ENCODE measurements at places on chromosomes 2 and 18.

- no peak for DNase-seq
These were observed 488.0 kb upstream of the ZEB2 start for GRCh38 chr2:145007960-145008263.

DNA sequence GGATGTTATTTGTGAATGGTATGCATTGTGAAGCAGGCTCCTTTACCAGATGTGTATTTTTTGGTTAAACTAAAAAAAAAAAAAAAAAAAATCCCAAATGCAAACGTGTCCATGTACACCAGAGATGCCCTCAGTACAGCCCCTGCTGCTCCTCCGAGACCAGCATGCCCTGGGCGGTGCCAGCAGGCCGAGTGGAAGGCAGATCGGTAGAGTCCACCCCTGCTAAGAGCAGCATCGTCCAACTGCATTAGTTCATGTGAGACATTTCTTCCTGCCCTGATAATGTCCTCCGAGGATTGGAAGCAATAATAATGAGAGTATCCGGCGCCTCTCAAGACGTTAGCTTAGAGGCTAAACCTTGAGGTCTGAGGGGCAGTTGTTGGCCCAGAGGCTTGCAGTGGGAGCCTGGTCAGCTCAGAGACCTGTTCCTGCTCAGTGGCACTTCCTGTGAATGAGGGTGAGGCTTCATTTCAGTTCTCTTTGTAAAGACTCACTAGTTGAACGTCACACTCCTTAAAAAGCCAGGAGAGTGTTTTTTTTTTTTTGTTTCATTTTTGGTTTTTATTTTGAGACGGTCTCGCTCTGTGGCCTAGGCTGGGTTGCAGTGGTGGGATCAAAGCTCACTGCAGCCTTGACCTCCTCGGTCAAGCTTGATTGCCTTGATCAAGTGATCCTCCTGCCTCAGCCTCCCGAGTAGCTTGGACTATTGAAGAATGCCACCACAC, 5.6 kb downstream of the SLC66A3 start:
- no peak for DNase-seq

GRCh38 chr2:68853035-68853434, 18.2 kb downstream of the BMP10 start:
- DNase-seq = no peak

- no peak for DNase-seq
These were observed 107.2 kb upstream of the L3MBTL4 start for GRCh38 chr18:6521803-6522418.

- DNase-seq = peak; percentile 67
These were observed 266.5 kb downstream of the HRH4 start for GRCh38 chr18:24726727-24727492.
